Karpas-422 (cell line): ENCODE measurements at places on chromosomes 5 and 9. TPM values are rescaled to one million over a fixed set of nuclear protein-coding genes. Genes with fewer than 3 reads are reported as not detected.

Gene SPINK7
- not detected in 2 replicates for total RNA-seq

Gene CDKN2B
- 2.0 and 4.3 TPM in 2 replicates for total RNA-seq

Gene PCAT7
- total RNA-seq = not detected in 2 replicates

Gene SPRY4
- total RNA-seq = 0.26 and 0.90 TPM in 2 replicates

Gene UIMC1
- 38.0 and 57.7 TPM in 2 replicates for total RNA-seq

Gene GRPEL2
- 16.3 and 22.0 TPM in 2 replicates for total RNA-seq

Gene RBM18
- total RNA-seq = 8.5 and 14.5 TPM in 2 replicates

Gene SOHLH1
- not detected in 2 replicates for total RNA-seq

Gene ESM1
- not detected in 2 replicates for total RNA-seq

Gene WDR31
- 0.56 and 1.0 TPM in 2 replicates for total RNA-seq

Gene SLC26A2
- 3.9 and 5.4 TPM in 2 replicates for total RNA-seq

Gene PPIC
- not detected in 2 replicates for total RNA-seq

Gene DDX4
- not detected in 2 replicates for total RNA-seq

Gene RGS14
- 22.6 and 70.8 TPM in 2 replicates for total RNA-seq

Gene FBN2
- not detected in 2 replicates for total RNA-seq

Gene ACTBL2
- not detected in 2 replicates for total RNA-seq

Gene DMRT3
- total RNA-seq = not detected in 2 replicates

Gene PITX1
- 173 and 469 TPM in 2 replicates for total RNA-seq

Gene FGF1
- total RNA-seq = not detected in 2 replicates

Gene ORM2
- total RNA-seq = not detected in 2 replicates

Gene IL33
- total RNA-seq = not detected in 2 replicates

Gene SPACA9
- 4.9 and 13.5 TPM in 2 replicates for total RNA-seq

Gene GDA
- total RNA-seq = not detected in 2 replicates
